Muscle of back (tissue), 13 donors: ENCODE measurements at places on chromosomes 11 and 22. TPM values are rescaled to one million over a fixed set of nuclear protein-coding genes. Genes with fewer than 3 reads are reported as not detected.

OR10W1 gene
- polyA plus RNA-seq = not detected

TSSK2 gene
- polyA plus RNA-seq = not detected

GRCh38 chr22:29520851-29521250 lies 32.7 kb downstream of the THOC5 start:
- peak; percentile 7 for DNase-seq

DBX1 gene
- polyA plus RNA-seq = 3.8 TPM

- no peak for DNase-seq
Measured at GRCh38 chr22:30649430-30650007, 13.9 kb downstream of the SLC35E4 start.

LTBP3 gene
- 142 TPM for polyA plus RNA-seq

CHADL gene
- 3.1 TPM for polyA plus RNA-seq

GVQW3 gene
- 4.4 TPM for polyA plus RNA-seq

GRCh38 chr22:38638728-38639127 lies 17.5 kb downstream of the FAM227A start:
- no peak for DNase-seq

SYCE3 gene
- polyA plus RNA-seq = not detected

GRCh38 chr22:22235558-22235957 lies 9.0 kb upstream of the VPREB1 start:
- DNase-seq = no peak

DNA sequence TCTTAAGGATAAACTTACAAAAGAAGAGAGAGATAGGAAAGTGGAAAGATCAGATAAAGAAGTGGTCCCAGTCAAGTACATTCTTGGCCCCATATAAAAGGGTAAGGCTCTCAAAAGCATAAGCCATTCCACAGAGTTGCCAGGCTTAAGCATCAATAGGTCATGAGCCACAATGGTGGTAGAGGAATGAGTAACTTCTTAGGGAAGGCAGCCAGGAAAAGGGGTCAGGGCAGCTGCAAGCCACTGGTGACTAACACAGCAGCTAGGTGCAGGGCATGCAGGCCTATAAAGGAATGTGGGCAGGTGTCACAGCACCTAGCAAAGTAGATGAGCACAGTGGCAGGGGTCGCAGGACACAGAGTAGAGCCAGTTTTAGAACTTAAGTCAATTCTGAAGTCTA lies 302.6 kb upstream of the FAT3 start:
- DNase-seq = no peak

DNA sequence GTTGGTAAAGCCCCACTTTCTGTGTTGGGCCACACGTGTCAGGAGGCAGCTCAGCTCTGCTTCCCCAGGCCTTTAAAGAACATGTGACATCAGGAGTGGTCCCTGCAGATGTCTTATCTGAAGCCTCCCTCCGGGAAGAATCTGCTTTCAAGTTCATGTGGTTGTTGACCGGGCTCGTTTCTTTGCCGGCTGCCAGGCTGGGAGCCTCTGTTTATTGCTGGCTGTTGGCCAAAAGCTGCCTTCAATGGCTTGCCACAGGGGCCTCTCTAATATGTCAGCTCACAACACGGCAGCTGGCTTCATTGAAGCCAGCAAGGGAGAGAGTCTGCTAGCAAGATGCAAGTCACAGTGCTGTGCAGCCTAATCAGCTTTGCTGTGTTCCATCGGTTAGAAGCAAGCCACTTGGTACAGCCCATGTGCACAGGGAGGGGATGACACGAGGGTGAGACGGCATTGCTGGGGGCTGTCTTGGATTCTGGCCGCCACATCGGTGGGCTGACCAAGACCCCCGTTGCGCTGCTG lies 14.6 kb downstream of the MRGPRF start:
- no peak for DNase-seq

GRCh38 chr11:75538150-75538942 lies 12.6 kb upstream of the GDPD5 start:
- no peak for DNase-seq

E2F8 gene
- 26.5 TPM for polyA plus RNA-seq

DRD4 gene
- 0.87 TPM for polyA plus RNA-seq

DNA sequence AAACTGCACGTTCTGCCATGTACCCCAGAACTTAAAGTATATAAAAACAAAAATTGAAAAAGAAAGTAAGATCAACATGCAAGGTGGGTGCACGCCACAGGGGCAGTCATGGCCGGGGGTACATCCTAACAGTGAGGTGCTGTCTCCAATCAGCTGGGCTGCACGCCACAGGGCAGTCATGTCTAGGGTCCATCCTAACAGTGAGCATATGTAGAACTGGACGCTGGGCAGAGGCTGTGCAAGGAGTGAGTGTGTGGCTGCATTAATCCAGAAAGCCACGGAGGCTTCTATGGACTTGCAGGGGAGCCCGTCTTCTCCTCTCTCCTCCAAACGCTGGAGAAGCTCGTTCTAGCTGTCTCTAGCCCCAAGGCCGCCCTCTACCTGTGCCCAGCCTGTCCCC lies 1105.0 kb downstream of the BRD1 start:
- no peak for DNase-seq

VSIG10L2 gene
- polyA plus RNA-seq = not detected

GRCh38 chr11:81970886-81971285 lies 762.8 kb downstream of the FAM181B start:
- DNase-seq = no peak

- no peak for DNase-seq
Measured at GRCh38 chr22:49365191-49365837, 462.4 kb downstream of the BRD1 start.

RASD2 gene
- polyA plus RNA-seq = 14.5 TPM

DNA sequence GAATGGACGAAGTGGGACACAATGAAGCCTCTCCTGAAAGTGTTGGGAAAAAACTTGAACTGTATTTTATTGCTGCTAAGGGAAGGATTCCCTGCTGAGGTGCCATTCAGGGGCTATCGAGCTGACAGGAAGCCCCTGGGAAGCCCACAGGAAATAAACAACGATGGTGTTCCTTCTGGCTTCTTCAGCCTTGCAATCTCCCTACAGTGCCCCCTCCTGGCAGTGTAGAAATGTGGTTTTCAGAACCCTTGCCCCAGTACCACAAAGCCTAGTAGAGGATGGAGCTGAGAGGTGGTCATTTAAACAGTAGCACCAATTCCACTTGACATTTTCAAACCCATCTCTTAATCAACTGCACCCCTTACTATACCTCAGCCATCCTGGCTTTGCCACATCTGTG lies 676.7 kb upstream of the ARHGAP42 start:
- no peak for DNase-seq
